ENCODE measurements at places on chromosomes 1 and 21.

GRCh38 chr1:40612345-40612831 is 53.1 kb downstream of the RIMS3 start:
- DNase-seq = no peak

DNA sequence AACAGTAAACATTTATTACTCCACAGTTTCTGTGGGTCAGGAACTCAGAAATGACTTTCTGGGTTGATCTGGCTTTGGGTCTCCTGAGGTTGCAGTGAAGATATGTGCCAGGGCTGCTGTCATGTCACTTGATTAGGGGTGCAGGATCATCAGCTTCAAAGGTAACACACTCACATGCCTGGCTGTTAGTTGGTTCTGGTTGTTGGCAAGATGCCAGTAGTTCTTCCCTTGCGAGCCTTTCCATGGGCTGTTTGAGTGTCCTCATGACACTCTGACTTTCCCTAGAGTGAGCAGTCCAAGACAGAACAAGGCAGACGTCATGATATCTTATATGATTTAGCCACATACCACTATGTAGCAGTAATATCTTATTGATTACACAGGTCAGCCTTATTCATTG is 1.8 kb downstream of the SWT1 start:
- no peak for DNase-seq

- DNase-seq = no peak
These were observed 9.5 kb downstream of the SH3BGRL3 start for GRCh38 chr1:26289158-26290059.

GRCh38 chr1:234718496-234719453 is 108.8 kb upstream of the IRF2BP2 start:
- DNase-seq = no peak

GRCh38 chr1:203682473-203683383 is 56.1 kb downstream of the ATP2B4 start:
- no peak for DNase-seq
